ENCODE measurements at places on chromosomes 5 and 9.

DNA sequence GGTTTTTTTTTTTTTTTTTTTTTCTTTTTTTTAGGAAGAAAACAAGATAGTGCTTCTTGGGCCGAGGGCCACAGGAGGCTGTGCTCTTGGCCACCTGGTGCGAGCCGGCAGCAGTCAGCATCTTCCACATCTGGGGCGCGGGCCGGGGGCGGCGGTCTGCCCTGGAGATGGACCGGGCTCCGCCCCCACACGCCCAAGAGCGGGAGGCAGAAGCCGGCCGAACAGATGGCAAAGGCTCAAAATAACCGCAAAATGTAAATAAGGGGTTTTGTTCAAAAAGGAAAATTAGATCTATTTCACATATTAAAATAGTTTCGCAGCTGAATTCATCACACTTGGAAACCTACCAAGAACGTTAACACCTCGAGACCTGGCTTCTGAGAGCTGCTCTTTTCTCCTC is 51.5 kb upstream of the UBAC1 start:
- DNase-seq, result no peak

- no peak for DNase-seq
Observed at GRCh38 chr9:27005491-27005890, at the start of gene LRRC19. TSS of gene LRRC19 (minus strand) at chr9:27005672. CDS start at chr9:26999694, 5,978 bp downstream.

- DNase-seq, result no peak
Observed at GRCh38 chr5:32331217-32331934, 18.6 kb upstream of the MTMR12 start.

- DNase-seq, result no peak
Observed at GRCh38 chr5:168408561-168409305, 77.5 kb upstream of the RARS1 start.

GRCh38 chr9:5688109-5688508 is 59.2 kb downstream of the RIC1 start:
- peak; percentile 36 for DNase-seq

DNA sequence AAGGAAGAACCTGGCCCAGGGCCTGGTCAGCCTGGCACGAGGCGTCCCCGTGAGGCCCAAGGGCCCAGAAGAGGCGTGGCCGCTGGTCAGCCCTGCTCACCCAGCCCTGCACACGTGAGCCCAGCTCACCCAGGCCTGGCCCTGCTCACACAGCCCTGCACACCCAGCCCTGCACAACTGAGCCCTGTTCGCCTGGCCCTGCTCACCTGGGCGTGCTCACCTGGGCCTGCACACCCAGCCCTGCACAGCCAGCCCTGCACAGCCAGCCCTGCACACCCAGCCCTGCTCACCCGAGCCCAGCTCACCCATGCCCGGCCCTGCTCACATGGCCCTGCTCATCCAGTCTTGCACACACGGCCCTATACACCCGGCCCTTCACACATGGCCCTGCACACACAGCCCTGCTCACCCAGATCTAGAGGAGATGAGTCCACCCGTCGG is 2.1 kb downstream of the ZDHHC11 start:
- no peak for DNase-seq

GRCh38 chr5:72488756-72489155 is 18.5 kb downstream of the ZNF366 start:
- no peak for DNase-seq

DNA sequence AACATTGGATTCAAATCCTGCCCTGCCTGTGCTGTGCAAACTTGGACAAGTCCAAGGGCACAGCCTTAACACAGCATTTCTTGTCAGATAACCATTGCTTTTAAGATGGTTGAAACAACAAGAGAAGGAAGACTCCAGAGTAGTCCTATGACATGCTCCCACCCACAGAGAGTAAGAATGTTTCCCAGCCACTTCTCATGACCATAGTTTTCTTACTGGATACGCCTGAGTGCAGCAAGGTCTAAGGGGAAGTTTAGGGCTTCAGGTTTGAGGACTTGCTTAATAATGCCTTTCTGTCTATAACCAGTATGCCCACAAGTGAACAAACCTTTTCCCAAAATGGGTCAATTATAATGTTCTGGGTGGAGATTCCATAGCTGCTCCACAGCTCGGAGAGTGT is 126.4 kb downstream of the SLF1 start:
- peak; percentile 11 for DNase-seq

Data from kidney tubule cell (primary cell).